ENCODE measurements at places on chromosomes 2 and 18.

DNA sequence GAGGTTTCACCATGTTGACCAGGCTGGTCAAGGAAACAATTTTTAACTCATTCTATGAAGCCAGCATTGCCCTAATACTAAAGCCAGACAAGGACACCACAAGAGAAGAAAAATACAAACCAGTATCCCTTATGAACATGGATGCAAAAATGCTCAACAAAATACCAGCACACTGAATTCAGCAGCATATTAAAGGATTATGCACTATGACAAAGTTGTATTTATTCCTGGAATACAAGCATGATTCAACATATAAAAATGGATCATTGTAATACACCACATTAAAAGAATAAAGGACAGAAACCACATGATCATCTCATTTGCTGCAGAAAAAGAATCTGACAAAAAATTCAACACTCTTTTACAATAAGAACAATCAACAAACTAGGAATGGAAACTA is 138.7 kb downstream of the RAB3GAP1 start:
- DNase-seq = no peak

- DNase-seq = no peak
Measured at GRCh38 chr2:5539282-5540165, 152.7 kb upstream of the SOX11 start.

GRCh38 chr2:177525351-177525924 is 132.9 kb downstream of the AGPS start:
- DNase-seq = no peak

- peak; percentile 68 for DNase-seq
Measured at GRCh38 chr2:156399950-156400705, 36.1 kb upstream of the GPD2 start.

GRCh38 chr2:11597538-11598225 is 63.8 kb downstream of the GREB1 start:
- no peak for DNase-seq

GRCh38 chr2:68594674-68595492 is 48.5 kb upstream of the PROKR1 start:
- peak; percentile 48 for DNase-seq

DNA sequence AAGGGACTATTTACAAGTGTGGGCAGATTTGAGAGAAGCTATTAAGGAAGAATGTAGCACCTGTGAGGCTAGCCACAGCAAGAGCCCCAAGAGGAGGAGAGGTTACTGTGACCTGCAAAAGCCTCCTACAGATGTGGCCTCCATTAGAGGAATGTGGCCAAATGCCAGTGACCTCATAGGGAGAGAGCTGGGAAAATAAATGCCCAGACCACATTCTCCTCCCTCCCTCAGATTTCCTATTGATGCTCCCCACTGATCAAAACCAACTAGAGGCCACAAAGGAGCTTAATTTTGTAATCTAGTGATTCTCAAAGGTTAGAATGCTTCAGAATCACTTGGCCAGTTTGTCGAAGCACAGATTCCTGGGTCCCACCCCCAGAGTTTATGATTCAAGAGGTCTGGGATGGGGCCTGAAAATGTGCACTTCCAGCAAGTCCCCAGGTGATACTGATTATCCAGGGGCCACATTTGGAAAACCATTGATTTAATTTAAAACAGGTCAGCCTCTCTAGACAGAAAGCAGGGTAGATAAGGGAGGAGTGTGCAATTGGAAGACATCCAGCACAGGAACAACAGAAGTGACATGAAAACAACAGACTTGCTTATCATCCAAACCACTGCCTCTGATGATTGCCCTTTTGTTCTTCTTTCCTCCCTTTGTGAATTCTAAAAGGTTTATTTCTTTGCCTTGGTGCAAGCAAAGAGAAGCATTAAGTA is 61.2 kb upstream of the RBBP8 start:
- no peak for DNase-seq

GRCh38 chr2:223824301-223824700 is 13.1 kb downstream of the AP1S3 start:
- no peak for DNase-seq

DNA sequence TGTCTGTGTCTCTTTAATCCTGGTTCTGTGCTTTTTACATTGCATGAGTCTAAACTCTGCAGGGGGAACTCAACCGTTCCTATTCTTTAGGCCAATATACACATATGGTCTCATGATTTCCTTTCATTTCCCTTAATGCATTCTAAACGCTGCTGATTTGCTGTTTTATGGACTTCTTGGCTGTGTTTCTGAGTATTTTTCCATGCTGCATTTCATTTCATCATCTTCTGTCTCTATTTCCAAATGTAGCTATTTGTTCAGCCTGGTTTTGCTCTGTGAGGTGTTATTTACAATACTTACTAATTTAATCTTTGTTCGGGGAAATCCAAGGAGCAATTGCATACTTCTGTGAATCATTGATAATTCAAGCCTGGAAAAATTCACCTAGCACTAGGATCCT is 897.2 kb downstream of the TSN start:
- no peak for DNase-seq

GRCh38 chr2:173214213-173214612 is 138.6 kb downstream of the MAP3K20 start:
- no peak for DNase-seq

DNA sequence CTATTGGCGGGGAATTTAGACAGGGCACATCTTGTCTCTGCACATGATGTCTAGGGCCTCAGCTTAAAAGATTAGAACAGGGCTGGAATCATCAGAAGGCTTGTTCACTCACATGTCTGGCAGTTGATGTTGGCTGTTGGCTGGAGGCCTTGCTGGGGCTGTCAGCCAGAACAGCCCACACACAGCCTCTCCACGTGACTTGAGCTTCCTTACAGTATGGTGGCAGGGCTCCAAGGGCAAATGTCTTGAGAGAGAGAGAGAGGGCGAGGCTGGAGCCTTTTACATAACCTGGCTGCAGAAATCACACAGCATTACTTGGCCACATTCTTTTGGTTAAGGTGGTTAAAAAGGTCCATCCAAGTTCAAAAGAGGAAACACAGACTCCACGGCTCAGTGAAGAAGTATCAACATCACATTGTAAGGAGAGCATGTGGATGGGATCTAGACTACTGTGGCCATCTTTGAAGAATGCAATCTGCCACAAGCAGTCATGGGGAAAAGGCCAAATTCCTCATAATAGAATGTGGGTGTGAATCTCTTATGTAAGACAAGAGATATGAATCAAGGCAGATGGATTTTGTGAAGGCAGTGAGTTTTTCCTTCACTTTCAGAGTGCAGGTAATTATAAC is 30.4 kb downstream of the SRSF7 start:
- peak; percentile 22 for DNase-seq

DNA sequence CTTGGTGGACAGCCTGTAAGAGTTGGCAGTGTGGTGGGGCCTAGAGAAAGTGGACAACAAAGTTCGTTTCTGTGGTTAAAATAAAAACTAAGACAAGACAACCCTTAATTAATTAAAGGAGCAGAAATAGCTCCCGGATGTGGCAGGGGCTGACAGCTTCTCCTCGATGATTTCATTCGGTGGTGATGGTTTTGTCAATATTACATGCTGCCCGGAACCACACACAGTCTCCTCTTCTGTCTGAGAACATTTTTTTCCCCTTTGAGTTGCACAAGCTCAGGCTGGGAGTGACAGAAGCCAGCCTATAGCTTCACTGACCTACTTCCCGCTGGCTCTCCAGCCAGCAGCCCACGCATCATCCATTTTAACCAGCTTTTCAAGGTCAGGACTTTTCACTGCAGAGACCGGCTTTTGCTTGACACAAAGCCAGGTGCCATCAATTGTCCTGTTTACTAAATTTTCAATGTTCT is 378.8 kb downstream of the SLC4A3 start:
- DNase-seq = no peak

GRCh38 chr2:220148471-220149248 is 521.2 kb downstream of the SLC4A3 start:
- no peak for DNase-seq

DNA sequence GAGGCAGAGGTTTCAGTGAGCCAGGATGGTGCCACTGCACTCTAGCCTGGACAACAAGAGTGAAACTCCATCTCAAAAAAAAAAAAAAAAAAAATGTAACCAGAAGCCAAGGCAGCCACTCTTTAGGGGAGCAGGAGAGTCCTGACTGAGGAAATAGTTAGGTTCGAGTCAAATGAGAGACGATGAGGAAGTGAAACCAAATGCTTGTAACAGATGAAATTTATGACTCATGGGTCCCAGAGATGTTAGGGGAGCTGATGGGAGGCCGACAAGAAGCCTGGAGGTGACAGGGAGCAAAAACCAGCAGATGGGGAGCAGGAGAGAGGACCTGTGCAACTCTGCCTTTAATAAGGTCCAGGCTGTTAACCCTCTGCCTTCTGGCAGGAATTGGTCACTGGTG is 756.1 kb upstream of the DDX18 start:
- no peak for DNase-seq

GRCh38 chr2:150426724-150427123 is 60.7 kb downstream of the RND3 start:
- DNase-seq = no peak

GRCh38 chr2:20150806-20151571 is 73.9 kb downstream of the SDC1 start:
- DNase-seq = no peak

GRCh38 chr18:7980136-7980535 is 413.0 kb downstream of the PTPRM start:
- DNase-seq = no peak

DNA sequence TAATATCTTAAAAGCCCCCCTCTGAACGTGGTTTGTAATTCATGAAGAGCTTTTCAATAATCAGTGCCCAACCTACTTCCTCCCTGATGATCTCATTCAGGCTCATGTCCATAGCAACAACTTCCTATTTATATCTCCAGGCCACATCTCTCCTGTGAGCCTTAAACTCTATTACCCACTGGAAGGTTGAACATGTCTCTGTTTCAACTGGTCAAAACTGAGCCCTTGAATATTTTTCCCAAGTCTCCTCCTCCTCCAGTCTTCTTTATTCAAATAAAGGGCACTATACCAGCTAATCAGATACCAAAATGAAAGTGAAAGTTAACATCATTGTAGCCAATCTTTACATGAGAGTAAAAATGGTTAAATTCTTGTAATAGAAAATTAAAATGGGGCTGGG is 63.7 kb upstream of the ITGA4 start:
- no peak for DNase-seq

DNA sequence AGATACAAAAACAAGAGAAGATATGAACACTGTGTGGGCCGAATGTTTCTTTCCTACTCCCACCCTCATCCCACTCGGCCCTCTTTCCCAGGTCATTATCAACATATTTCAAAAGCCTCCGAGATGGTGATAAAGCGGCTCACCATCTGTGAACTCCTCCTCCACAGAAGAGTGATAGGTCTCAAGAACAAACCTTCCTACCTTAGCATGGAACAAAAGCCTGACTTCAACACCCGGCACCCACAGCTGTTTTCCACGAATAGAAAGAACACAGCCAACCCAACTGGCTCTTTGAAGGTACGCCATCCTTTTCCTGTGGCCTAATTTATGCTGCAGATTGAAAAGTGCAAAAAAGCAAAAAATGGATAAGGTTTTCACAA is 28.8 kb downstream of the BCL2 start:
- DNase-seq = no peak

DNA sequence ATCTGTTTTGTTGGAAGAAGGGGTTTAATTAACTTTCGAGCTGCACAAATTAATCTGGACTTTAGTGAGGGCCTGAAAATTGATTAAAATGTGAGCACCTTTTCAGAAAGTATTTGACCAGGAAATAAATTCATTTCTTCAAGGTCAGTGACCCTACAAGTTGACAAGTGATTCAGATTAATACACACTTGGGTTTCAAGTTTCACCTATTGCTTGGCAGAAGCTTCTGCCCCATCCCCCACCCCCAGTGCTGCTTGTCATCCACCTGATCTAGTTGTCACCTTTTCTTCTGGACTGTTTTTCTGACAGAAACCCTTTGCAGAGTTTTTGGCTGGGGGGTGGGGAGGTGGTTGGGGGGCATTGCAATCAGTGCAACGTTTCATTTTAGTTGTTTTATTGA is 46.2 kb downstream of the RPRM start:
- no peak for DNase-seq

DNA sequence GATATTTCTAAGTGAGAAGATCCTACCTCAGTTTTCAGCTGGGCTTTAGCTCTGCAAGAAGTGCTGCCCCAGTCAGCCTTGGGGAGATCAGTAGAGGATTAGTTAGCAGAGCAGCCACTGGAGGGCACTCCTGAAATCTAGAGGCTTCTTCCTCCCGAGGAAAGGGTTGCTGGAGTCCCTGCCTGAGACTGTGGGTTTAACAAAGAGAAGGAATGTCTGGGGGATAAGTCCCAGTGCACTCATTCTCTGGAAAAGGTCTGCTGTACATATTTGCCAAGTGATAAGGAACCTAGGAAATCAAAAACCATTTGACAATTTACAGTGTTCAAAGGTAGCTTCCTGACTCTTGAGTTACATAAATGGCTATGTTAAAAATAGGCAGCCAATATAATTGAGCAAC is 207.2 kb downstream of the SLC8A1 start:
- no peak for DNase-seq

- peak; percentile 39 for DNase-seq
Measured at GRCh38 chr2:231297108-231297908, 98.2 kb upstream of the B3GNT7 start.

- DNase-seq = no peak
Measured at GRCh38 chr2:39362595-39362994, 74.5 kb downstream of the MAP4K3 start.

DNA sequence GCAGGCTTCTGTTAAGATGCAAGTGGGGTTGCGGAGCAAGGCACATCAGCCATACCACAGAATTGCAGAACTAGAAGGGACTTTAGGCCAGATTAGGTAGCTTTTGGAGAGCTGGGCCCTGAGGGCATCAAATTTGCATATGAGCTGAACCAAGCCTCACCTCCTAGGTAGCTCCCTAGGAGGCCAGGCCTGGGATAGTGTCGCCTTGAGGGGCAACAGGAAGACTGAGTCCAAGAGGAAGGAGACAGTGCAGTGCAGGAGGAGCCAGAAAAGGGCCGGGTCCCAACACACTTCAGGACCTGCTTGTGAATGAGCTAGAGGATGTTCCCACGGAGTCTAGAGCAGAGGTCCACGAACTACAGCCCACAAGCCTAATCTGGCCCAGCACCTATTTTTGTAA is 98.7 kb downstream of the MAPK4 start:
- DNase-seq = no peak

GRCh38 chr2:119679526-119679837 is 481 bp downstream of the TMEM177 start:
- no peak for DNase-seq

DNA sequence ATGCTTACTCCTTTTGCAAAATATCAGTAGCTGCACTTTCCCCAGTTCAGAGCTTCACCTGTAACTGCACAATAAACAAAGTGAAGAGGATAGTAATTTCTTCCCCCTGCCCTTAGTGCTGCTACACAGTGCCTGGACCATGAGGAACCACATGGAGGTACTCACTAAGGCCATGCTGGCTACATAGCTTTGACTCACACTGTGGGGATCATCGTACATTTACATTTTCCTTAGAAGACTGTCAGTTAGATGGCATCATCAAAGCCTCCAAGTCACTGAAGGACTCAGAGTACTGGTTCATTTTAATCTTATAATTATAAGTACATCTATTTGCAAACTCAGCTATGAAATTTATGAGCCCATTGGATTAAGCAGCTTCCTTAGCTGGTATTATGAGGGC is 1416.5 kb upstream of the CELF4 start:
- no peak for DNase-seq

Measured in activated naive CD8-positive, alpha-beta T cell treated with anti-CD3 and anti-CD28 coated beads, Interleukin-2, amount 10 ng/mL, durations not matched to agents 7 days and 5 days (primary cell).